ENCODE measurements at places on chromosomes 1 and 21.

- DNase-seq, result no peak
Observed at GRCh38 chr1:221735999-221736398, 5.9 kb downstream of the DUSP10 start.

DNA sequence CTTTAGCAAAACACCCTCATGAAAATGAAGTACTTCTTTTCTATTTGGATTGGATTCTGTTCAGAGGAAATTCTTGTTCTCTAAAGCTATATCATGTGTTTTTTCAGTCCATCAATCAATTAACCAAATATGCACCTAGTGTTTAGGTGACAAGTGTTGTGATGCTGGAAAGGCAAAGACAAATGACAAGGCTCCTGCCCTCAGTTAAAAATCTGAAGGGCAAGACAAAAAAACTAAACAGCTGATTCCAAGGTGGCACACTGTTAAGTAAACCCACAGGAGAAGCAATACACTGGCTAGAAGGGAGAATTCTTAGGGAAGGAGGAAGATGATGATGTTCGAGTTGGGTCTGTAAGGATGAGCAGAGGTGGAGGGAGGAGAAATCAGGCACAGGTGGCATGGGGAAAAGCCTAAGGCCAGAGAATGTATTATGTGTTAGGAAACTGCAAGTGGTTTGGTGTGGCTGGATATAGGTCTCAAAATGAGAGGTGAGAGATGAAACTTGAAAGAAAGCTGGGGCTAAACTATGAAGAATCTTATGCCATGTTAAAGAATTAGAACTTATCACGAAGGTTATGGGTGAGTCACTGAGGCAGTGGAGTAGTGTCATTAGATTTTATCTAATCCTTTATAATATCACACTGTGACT is 51.8 kb upstream of the GFI1 start:
- DNase-seq, result no peak

GRCh38 chr21:40067751-40068150 is 200.5 kb downstream of the PCP4 start:
- DNase-seq, result no peak

- no peak for DNase-seq
Observed at GRCh38 chr21:36803051-36803645, 104.2 kb downstream of the SIM2 start.

GRCh38 chr21:10464975-10465374 is 56.4 kb upstream of the TPTE start:
- no peak for DNase-seq

- DNase-seq, result no peak
Observed at GRCh38 chr1:169044296-169044695, 62.2 kb upstream of the ATP1B1 start.

GRCh38 chr1:233477359-233477758 is 136.5 kb upstream of the KCNK1 start:
- DNase-seq, result no peak

GRCh38 chr1:44636688-44637598 is 37.3 kb downstream of the TMEM53 start:
- DNase-seq, result no peak

- no peak for DNase-seq
Observed at GRCh38 chr1:238334170-238334569, 443.4 kb upstream of the ZP4 start.

- DNase-seq, result no peak
Observed at GRCh38 chr1:228276901-228277490, 69.2 kb downstream of the OBSCN start.

- DNase-seq, result no peak
Observed at GRCh38 chr1:55826381-55827080, 611.4 kb upstream of the USP24 start.

- no peak for DNase-seq
Observed at GRCh38 chr1:58303841-58304240, 242.7 kb downstream of the OMA1 start.

DNA sequence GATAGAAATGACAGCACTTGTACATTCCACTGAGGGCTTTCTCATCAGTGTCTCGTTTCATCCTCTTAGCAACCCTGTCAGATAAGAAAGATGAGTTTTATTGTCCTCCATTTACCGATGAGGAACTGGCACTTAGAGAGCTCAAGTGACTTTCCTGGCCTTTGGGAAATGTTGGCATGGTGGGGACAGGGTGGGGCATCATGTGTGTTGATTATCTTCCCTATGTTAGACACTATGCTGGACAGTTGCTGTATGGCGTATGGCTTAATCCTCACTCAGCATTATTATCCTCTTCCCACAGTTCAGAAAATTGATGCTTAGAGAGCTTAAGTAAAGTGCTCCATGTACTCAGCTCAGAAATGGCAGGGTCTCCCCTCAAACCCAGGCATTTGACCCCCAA is 163.2 kb downstream of the CAMTA1 start:
- DNase-seq, result no peak

DNA sequence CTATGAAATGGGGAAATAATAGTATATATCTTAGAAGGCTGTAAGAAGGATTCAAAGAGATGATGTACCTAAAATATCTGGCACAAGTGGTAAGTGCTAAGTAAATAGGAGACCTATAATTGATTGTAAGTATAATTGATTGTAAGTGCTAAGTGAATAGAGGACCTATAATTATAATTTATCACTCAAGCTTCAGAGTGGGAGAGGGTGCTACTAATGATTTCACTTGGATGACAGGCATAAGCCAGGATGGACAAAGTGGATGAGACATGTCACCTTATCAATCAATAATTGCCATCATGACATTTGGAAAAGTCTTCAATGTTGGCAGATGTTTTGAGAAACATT is 11.2 kb downstream of the RCAN1 start:
- DNase-seq, result no peak

DNA sequence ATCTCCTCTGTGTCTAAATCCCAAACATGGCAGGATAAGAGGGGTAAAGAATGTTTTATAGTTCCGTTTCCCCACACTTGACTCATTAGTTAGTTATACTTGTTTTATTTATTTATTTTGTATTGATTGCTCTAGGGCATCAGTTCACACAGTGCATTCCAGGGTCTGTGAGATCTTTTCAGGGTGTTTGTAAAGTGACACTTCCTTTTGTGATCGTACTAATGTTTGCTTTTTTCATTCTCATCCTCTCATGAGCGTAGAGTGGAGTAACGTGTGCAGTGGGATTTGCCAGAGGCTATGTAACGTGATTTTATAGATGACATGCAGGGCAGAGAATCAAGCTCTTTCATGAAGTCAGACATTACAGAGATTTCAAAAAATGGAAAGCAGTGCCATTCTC is 103.2 kb downstream of the SCCPDH start:
- DNase-seq, result no peak

DNA sequence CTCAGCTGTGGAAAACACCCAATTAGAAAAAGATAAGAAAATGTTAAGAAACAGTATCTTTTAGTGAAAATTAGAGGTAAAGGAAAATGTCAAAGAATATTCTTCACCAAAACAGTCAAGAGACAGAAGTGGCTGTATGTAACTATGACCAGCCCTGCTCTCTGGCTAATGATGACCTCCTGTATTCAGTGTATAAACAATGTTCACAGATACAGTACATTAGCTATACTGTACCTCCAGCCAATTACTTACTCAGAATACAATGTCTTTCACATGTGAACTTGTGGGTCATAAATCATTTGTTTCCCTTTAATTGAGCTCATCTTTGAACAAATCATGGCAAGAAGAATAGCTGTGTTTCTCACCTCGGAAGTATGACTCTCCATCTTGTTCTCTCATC is 432.0 kb downstream of the LMO4 start:
- DNase-seq, result no peak

DNA sequence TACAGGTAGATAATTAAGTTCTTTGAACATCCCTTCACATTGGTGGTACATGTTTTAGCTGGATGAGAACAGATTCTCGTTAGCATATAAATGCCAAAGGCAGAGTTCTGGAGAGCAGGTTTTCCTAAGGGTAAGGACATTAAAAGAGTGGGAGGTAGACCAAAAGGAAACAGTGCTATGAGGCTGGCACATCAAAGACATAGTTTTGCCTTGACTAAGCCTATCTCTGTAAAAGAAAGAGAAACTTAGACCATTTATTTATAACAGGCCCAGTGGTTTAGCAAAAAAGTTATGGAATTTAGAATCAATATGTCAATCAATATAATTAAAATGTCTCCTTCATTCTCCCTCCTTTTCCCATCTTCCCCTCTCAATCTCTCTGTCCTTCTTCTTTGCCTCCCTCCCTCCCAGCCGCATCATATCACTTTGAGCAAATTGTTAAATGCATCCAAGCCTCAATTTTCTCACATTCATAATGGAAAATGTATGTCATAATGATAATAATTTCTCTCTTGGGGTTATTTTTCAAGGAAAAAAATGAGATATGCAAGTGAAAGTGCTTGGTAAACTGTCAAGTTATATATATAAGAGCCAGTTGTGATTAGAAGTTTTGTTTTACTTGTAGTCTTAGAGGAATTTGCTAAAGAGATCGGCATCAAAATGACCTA is 209.9 kb upstream of the SGIP1 start:
- no peak for DNase-seq

DNA sequence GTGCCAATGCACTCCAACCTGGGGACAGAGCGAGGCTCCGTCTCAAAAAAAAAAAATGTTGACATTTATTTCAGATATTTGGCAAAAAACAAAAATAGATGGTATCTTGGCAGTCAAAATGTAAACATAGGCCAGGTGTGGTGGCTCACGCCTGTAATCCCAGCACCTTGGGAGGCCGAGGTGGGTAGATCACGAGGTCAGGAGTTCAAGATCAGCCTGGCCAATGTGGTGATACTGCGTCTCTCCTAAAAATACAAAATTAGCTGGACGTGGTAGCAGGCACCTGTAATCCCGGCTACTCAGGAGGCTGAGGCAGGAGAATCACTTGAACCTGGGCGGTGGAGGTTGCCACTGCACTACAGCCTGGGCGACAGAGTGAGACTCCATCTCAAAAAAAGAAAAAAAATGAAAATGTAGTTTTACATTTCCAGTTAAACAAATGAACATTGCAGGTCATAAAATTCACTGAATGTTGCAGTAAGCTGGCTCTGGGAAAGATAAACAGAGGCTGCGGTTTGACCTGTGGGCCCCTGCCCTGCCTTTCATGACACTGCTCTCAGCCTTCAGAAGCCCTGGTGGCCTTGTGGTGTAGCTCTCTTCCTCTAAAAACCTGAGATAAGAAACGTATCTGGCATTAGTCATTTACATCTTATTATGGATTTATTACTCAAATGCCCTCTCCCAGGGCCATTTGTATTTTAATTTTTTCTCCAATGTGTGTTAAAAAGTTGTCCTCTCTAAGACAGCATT is 12.2 kb upstream of the SLC44A3 start:
- DNase-seq, result no peak

GRCh38 chr1:207801819-207802218 is 50.0 kb downstream of the CD46 start:
- no peak for DNase-seq

DNA sequence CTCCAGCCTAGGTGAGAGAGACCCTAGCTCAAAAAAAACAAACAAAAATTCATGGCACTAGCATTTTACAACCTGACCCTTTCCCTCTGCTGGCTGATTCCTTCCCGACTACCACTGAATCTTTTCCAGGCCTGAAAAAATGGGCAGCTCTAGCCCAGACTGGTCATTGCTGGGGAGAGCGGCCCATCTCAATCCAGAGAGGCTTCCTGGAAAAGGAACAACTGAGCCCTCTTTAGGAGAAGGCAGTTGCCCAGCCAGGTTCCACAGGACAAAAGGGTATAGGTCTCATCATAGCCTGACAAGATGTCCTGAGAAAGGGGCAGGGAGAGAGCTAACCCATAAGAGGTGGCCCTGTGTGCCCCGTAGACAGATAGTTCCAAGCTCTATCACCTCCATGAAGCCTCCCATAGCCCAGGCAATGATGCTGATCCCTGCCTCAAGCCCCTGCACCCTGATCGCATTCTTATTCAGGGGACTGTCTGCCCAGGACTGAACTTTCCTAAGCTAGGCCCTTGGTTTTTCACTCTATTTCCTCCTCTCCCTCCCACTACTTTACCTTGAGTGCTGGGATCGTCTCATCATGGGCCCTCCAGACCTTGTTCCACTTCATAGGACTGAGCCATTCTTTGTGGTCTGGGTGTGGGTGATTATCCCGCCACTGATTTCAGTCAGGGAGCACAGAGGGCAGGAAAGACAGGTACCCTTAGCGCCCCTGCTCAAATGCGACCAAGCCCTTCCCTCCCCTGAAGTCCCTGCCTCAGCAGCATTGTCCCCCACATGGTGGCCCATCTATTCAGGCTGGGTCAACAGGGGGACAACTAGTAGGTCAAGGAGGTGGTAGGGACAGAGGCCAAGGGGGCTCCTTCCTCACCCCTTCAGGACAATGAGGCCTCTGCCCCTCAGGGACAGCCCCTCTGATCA is 18.2 kb downstream of the RHBG start:
- no peak for DNase-seq

DNA sequence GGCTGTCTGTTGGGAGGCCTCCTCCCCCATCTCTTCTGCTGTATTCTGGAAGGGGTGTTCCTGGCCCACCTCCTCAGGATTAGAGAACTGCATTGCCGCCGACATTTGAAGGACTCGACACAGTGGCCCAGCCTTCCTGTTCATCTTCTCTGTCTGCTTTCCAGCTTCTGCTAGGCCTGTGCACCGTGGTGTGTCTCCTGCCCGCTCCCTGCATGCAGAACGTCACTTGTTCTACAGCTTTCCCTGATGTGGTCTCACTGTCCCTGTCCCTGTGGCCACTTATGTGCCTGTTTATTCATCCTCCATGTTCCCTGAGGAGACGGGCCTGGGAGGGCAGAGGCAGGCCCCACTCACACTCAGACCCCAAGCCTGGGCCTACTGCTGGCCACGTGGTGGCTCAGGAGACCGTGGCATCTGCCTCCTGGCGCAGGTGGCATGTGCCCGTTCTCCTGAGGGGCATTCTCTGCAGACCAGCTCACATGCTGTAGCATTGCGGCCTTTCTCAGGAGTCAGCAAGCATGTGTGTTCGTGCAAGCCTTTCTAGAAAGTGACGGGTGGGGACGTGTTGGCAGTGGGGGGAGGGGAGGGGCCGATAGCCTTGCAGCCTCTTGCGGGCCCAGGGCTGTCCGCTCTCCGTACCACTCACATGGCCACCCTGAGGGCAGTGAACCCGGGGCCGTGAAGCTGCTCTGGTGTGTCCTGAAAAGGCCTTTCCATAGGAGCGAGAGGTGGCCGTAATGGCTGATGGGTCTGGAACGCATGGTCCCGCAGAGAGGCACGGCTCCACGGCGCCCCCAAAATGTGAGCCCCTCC is 35.9 kb downstream of the POFUT2 start:
- DNase-seq, result no peak

DNA sequence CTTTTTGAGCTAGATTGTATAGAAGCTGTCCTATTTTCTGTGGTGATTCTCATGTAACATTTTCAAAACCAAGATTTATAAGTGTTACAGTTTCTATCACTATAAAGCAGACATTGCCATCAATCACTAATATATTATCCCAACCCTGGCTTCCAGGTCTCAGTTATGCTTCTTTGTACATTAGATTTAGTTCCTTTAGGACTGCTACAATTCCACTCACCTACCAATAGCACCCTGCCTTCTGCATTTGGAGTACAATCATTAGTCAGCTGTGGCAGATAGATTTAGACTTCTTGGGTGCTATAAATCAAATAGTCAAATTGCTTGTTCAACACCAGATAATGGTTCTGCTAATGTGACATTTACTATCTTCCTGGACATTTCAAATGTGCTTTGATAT is 281.6 kb downstream of the BRINP3 start:
- DNase-seq, result no peak

GRCh38 chr1:226725897-226726267 is 13.2 kb downstream of the ITPKB start:
- no peak for DNase-seq

GRCh38 chr1:200036619-200037270 is 9.2 kb downstream of the NR5A2 start:
- DNase-seq, result no peak

GRCh38 chr1:25971811-25972180 is 26.1 kb downstream of the PAFAH2 start:
- no peak for DNase-seq

GRCh38 chr21:19510653-19511052 is 1107.1 kb upstream of the TMPRSS15 start:
- DNase-seq, result no peak
